ENCODE measurements at places on chromosomes 5 and 9.

DNA sequence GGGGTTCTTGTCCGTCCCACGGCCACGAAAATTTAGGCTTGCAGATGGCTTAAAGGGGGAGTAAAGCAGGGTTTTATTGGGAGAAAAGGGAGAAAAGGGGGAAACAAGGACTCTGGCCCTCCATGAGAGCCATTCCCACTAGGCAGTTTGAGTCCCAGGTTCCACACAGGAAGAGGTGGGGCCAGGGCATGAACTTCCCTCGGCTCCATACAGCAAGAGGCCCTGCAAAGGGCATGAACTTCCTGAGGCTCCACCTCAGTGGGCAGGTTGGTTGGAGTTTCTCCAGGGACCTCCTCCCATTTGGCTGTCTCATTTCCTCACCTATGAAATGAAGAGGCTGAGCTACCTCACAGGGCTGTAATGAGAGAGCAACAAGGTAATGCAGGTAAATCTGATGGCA is 229.7 kb downstream of the MAT2B start:
- no peak for DNase-seq

DNA sequence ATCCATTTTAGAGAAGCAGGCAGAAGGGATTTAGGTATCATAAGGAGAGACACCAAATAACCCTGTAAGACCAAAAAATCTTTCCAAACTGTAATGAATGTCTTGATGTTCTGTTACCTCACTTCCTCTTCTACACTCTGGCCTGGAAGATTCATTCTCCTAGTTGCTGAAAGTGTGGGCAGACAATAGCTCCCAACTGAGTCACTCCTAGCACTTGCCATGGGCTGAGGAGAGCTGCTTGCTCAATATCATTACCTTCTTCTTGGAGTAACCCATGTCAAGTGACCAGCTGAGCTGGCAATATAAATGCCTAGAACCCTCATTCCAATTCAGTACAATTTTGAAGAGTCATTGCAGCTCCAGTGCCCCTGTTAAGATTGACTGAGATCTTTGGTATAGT is 1985.5 kb upstream of the CDH6 start:
- no peak for DNase-seq

- DNase-seq, result no peak
These were observed 76.6 kb upstream of the NR4A3 start for GRCh38 chr9:99745085-99745484.

DNA sequence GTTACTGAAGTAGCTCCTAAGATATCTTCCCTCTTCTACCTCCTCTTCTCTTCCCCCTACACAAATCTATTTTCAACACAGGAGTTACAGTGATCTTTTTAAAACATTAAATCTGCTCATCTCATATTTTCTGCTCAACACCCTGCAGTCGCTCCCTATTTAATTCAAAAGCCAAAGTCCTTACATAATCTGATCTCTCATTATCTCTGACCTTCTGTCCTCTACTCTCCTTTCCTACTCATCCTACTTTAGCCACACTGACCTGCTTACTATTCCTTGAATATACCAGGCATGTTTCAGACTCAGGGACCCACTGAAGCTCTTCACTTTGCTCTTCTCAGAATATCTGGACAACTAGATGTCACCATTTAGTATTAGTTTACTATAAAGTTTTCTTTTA is 87.9 kb downstream of the YTHDC2 start:
- no peak for DNase-seq

GRCh38 chr9:5509573-5509972 is 758 bp upstream of the PDCD1LG2 start:
- no peak for DNase-seq

GRCh38 chr5:6483880-6484382 is 35.3 kb downstream of the UBE2QL1 start:
- DNase-seq, result peak; percentile 94

GRCh38 chr5:137264573-137264972 is 234.6 kb downstream of the SPOCK1 start:
- DNase-seq, result no peak

DNA sequence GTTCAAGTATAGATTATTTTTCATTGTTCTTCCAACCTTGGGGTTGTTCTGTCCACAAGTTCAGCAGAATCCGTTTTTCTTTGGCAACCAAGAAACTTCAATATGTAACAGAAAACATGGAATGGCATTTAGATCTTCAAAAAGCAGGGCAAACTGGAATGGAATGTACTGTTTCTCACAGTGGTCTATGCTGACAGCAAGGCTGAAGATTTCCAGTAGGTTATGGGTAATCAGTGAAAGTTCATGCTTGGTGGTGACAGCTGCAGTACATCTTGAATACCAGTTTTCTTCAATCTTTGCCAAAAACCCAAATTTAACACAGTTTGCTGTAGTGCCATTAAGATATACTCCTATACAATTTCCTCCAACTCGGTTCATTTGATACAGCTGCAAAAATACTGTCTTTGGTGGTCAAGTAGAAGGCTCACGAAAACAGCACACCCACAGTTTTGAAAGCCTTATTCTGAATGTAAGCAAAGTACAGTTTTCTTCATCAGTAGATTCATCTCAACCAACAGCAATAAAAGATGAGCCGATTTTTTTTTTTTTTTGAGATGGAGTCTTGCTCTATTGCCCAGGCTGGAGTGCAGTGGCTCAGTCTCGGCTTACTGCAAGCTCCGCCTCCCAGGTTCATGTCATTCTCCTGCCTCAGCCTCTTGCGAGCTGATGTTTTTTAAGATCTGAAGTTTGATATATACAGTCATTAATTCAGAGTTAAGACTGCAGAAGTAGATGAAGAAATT is 4.9 kb downstream of the TRIM52 start:
- no peak for DNase-seq

DNA sequence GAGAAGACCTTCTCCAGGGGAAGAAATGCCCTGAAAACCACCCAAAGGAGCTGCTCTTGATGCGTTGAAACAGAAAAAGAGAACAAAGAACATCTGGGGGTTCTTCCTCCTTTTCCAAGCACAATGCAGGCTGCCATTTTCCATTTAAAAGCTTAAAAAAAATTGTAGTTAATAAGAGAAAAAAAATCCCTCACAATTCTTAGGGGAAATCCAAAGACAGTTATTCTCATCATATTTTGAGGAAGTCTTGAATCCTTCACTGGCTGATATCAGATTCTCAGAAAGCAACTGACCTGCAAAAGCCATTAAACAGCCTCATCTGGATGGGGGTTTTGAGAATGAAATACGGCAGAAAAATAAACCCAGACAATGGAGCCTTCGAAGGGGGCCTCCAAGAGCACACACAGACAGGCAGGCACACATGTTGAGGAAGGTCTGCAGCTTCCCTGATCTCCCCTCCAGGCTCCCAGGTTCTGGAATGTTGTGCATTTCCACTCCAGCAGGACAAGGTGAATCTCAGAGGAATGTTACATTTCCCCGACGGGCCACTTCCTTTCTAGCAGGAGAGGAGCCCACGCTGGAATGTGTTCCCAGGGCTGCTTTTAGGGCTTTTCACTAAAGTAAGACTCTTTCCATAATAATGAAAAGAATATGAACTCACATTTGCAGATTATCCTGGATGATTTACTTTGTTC is 159.4 kb upstream of the S1PR3 start:
- DNase-seq, result no peak

DNA sequence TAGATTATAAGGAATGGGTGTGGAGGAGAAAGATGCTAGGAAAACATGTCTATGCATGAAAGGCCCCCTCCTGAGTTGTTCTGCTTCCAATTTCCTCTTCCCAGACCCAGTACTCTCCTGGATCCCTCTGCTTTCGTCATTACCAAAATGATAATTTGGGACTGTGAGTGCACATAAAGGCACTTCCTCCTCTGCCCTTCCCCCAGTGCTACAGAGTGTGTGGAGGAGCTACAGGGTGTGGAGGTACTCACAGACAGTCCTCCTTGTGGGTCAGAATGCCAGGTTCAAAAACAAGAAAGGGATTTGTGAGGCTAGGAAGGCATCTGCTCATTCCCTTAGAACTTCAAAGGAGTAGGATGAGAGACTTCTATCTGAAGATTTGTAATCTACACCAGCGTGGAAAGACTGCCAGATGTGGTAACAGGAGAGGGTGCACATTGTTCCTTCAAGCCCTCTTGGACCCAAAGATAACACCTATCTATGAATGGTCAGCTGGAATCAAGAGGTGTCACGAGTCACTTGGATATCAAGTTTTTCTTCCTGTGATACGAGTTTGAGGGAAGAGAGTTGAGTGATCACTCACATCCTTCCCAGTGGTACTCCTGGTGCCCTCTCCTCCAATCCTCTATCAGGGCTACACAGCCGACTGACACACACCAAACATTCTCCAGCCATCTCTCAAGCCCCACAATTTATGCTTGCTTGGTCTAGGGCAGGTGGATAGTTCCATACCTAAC is 201.1 kb downstream of the EPB41L4A start:
- DNase-seq, result no peak

- DNase-seq, result no peak
These were observed 202.6 kb downstream of the TSSK1B start for GRCh38 chr5:113232221-113232620.

- peak; percentile 31 for DNase-seq
These were observed 133.4 kb downstream of the ACTBL2 start for GRCh38 chr5:57349214-57349613.

GRCh38 chr9:3509926-3510325 is 15.9 kb downstream of the RFX3 start:
- no peak for DNase-seq

DNA sequence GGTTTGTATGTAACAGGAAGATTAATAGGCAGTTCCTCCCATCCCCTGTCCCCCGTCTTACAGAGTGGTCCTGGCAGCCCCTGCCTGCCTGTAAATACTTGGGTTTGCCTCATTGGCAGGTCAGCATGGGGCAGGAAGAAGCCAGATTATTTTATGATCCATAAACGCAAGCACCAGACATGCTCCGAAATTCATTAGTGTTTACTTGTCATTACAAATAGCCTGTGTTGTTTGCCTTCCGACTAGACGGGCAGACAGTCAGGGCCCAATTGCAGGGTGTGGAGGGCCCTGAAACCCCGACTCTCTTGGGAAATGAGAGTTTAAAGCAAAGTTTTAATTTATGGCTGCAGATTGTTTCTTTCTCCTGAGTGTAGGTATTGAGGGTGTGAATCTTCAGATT is 97.2 kb downstream of the RALGPS1 start:
- no peak for DNase-seq

- no peak for DNase-seq
These were observed 186.3 kb downstream of the TLE4 start for GRCh38 chr9:79757881-79758669.

- no peak for DNase-seq
These were observed 36.4 kb downstream of the POU5F2 start for GRCh38 chr5:93704996-93705395.

GRCh38 chr5:138805096-138805495 is 51.9 kb downstream of the CTNNA1 start:
- DNase-seq, result no peak

DNA sequence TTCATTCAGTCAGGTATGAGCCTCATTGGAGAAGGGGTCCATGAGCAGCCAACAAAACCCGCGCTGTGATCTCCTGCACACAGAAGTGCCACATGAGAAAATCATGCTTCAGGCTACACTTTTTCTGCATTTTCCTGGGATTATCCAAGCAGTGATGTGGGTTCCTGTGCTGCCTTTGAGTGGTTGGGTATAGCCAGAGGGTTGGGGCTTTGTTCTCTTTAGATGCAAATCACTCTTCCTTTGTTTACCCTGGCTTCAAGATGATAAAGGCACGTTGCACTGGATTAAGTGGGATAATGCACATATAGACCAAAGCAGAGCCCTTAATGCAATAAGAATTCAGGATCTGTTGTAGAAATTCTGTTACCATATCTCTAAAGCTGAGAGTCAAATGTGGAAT is 18.7 kb downstream of the ECM2 start:
- no peak for DNase-seq

DNA sequence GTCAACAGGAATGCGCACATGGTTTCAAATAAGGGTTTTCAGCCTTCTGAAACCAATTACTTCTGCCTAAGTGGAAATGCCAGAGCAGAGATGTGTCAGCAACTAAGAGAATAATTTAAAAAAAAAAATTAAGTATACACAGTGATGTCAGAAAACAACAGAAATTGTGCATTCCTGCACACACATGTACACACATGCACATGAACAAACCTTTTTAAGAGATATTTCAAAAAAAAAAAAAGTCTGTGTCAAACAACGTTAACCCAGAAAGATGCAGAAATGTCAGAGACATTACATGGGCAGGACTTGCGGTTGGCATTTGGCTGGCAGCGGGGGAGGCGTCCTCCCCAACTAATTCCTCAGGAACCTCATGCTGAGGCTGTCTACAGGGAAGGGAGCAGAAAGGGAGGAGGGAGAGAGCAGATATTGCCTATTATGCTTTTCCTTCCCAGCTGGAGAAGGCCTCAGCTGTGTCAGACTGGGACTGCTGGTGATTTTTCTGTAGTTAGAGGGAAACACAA is 536.9 kb upstream of the WWC1 start:
- no peak for DNase-seq

- DNase-seq, result no peak
These were observed 10.7 kb upstream of the TOR4A start for GRCh38 chr9:137266585-137267453.

DNA sequence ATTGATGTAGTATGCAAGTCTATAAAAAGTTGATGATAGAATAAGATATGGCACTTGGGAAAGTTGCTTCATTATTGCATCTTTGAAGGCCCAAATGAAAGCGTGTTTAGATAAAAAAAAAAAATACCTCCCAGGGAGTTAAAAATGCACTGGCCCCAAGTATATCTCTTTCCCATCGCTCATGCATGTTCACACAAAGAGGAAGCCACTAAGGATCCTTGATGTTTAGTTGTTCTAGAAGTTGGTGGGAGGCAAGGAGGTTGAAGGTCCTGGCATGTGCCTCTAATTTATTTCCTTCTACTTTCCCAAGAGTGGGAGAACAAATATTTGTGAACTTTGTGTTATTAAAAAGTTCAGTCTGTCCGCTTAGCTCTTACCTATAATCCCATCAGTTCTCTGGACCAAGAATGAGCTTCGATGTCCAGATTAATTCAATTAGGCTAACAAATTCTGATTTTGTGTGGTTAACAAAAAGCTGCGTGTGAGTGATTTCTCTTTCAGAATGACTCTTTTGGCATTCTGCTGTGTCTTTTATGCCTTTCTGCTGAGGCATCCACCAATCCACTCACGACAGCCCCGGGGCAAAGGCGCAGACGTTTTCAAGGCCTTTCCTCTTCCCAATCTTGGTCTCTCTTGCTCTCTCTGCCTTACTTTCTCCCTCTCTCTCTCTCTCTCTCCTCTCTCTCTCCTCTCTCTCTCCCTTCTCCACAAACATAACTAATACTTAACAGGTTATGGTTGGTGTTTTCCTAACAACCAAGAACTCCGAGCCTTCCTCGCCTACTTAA is 135.1 kb upstream of the ERCC6L2 start:
- no peak for DNase-seq

DNA sequence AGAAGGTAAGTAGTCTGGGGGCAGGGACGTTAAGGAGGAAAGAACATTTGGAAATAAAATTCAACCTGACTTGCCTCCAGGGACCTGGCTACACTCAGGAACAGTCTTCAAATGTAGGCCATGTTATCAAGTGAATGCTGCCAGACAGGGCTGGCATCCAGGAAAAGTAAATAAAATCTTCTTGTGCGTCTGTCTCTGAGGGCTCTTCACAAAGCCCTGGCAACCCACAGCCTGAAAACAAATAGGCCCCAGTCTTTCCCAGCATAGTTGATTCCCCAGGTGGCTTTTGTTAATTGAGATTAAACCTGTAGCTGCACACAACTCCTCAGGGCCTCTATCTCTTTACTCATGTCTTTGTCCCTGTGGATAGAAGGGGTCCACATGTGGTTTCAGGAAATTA is 55.4 kb downstream of the STK32A start:
- DNase-seq, result no peak

- no peak for DNase-seq
These were observed 89.7 kb downstream of the KCNT1 start for GRCh38 chr9:135791431-135792267.

All from MM.1S (cell line).